Thymus (tissue), 14 donors: ENCODE measurements at places on chromosomes 1 and 21.

- DNase-seq = no peak
Observed at GRCh38 chr1:216723274-216723780, at the start of gene ESRRG. TSS of gene ESRRG (minus strand) at chr1:216723429. CDS start at chr1:216723299, 130 bp downstream.

DNA sequence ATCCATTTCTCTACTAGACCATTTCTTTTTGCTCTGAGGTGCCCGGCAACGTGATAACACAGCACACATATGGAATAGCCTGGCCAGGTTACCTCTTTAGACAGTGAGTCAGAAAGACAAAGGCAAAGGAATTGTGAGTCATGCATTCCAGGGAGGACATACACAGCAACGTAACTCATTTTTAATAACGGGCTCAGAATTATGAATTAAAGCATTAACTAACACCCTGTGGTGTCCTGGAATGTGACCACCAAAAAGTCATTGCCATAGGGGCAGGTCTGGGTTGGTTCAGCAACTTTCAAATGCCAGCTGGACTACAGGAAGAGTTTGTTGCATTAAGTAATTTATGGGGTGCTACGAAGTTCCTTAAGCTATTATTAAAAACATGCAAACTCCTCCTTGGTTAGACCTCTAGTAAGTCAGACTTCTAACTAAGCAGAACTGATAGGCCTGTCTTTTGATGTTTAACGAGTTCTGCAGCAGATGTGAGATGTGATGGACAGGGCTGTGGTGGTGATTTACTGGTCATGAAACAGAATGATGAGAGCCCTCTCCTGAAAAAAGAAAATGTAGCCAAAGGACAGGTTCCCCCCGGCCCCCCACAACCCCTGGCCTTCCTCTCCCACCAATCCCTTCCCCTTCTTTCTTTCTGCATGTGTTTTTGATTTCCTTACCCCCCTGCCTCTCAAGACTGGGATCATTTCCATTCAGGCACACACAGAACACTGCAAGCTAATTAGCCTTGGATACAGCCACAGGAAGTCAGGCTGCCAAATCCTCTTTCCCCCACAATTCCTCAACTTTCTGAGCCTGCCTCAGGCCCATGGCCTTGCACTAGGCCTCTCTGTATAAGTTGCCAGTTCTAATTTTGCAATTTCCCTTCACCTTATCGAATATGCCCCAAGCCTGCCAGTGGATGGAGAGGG, 88.9 kb upstream of the HAO2 start:
- DNase-seq = no peak

- DNase-seq = no peak
Observed at GRCh38 chr1:65606426-65606825, 186.0 kb downstream of the LEPR start.

GRCh38 chr1:25550683-25551310, 7.4 kb downstream of the LDLRAP1 start:
- DNase-seq = no peak
